ENCODE measurements at places on chromosomes 3 and 15.
A peak's percentile ranks its signal among the peaks of the same experiment; 100 is the strongest.

- DNase-seq = no peak
Measured at GRCh38 chr3:33624756-33625155, 93.3 kb downstream of the CLASP2 start.

DNA sequence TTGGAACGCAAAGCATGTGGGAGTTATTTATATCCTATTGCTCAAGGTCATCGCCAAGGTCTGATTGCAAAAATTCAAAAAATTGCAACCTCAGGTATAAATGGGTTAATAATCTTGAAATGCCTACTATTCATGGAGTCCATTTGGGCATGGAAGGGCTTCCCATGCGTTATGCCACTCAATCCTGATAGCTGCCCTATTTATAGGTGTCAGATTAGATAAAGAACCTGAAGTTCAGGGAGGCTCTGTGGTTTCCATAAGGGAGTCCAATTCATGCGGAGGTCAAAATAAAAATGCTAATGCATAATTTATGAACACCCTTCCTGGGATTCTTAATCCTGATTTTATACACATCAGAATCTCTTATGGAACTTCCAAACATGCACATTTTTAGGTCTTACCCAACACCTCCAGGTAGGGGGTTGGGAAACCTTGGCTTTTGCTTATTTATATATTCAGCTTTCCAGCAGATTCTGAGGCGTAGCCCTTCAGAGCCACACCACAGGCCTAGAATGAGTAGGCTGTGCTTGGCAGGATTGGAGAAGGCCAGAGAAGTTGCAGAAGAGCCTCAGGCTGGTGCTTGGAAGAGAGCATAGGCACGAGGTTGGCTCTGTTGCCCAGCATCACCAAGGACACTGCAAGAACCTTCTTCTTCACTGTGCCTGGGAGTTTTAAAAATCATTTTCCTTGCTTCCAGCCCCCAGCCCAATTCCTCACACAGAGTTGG lies 324.4 kb upstream of the CFAP20DC start:
- DNase-seq = no peak

DNA sequence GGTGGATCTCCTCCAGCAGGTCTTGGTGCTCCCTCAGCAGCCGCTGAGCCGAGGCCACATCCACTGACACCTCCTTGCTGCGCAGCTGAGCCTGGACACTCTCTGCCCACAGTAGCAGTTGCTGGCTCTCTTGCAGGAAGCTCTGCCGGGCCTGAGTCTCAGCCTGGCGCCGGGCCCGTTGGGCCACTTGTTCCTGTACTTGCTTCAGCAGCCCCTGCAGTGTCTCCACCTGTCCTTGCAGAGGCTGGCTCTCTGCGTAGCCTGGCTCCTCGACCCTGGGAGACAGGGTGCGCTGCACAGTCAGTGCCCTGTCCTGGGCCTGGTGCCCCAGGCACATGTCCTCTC lies 15.5 kb downstream of the SPTBN5 start:
- DNase-seq = no peak

DNA sequence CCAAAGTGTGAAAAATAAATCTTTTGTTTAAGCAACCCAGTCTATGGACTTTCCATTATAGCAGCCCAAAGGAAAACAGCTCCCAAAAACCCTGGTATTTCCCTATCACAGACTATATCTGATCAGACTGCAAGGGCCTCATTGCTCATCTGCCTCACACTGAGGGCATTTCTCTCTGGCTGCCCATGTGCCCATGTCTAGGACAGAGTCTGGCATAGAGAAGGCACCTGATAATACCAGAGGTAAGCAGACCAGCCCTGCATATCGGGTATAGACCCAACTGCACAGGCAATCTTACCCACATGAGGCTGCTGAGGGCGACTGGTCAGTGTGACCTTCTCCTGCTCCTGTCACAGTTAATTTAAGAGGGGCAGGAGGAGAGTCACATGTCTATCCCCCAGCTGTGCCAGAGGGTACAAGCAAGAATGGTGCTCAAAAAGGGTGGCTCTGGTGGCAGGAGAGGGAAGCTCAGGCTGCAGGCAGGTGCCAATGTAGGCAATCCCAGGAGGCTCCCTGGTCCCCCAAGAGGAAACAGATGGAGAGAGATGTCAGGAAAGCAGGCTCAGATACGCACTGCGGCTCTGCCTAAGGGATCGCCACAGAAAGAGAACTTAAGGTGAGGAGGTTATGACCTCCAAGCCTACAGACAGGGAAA lies 3.1 kb downstream of the CSRNP1 start:
- DNase-seq = no peak

DNA sequence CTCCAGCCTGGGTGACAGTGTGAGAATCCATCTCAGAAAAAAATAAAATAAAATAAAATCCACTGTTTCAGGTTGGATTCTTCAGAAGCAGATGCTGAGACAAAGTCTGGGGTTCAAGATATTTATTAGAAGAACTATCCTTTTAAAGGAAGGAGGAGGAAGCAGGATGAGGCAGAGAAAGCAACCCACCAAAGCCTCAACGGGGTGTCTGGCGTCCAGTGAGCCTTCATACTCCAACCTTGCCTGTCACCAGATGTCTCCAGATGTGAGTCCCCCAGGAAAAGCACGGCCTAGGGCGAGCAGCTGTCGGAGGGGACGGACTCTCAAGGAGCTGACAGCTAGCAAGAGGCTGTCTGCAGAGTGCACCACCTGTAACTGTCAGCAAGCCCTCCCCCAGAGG lies 37.3 kb downstream of the MB21D2 start:
- DNase-seq = no peak

GRCh38 chr3:36944641-36945270 lies at the start of gene TRANK1:
Gene TRANK1, minus strand, starts transcription at chr3:36945054. Its CDS starts 245 bp downstream, at chr3:36944809.
- DNase-seq = peak; percentile 62

GRCh38 chr3:32354362-32354778 lies 37.3 kb upstream of the CMTM7 start:
- DNase-seq = no peak

DNA sequence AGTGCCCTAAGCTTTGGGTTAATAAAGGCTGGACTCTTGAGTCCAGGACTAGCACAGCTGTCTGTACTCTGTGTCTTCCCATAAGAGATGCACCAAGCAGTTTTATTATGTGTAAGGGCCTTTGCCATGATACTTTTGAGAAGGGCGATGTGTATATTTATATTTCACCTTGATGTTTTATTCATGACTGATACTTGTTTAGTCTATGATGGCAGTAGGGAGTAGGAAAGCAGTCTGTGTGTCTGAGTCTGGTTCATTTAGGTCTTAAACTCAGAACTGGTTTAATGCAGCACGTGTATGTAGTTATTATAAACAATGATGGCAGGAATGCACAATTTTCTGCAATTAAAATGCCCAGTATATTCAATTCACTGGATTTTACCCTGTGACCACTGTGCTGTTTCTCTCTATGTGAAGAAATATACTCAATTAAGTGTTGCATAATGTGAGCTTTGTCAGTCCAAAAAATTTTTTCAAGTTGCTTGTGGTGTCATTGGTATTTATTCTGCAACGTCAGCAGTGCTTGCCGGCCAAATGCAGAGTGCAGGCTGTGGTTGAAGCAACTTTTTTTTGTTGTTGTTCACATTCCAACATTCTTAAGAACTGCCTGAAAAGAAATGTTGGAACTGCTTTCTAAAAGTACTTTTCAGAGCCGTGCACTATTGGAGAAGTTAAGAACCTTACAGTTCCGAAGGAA lies 423.7 kb upstream of the SEMA6D start:
- DNase-seq = no peak

- no peak for DNase-seq
Measured at GRCh38 chr3:513301-513700, 316.7 kb downstream of the CHL1 start.

DNA sequence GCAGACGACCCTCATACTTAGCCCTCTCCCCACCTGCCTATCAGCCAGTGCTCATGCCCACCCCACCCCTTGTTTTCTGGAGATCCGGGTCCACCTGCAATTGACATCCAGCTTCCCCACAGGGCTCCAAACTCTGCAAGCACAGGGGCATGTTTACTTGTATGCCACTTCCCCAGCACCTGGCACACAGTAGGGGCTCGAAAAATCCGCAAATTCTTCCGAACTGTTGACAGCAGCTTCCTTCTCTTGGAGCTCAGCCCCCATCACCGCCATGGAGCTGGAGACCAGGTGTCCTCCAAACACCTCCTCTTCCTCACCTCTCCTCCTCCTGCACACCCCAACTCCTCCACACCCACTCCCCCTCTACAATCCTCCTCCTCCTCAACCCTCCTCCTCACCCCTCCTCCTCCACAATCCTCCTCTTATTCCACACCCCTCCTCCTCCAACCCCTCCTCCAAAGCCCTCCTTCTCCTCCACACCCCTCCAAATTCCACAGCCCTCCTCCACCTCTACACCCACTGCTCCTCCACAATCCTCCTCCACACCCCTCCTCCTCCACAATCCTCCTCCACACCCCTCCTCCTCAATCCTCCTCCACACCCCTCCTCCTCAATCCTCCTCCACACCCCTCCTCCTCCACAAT lies 70.4 kb upstream of the BLM start:
- no peak for DNase-seq

GRCh38 chr15:55897560-55898336 lies 95.7 kb downstream of the NEDD4 start:
- DNase-seq = no peak

- DNase-seq = no peak
Measured at GRCh38 chr15:67335534-67336222, 81.1 kb downstream of the IQCH start.

DNA sequence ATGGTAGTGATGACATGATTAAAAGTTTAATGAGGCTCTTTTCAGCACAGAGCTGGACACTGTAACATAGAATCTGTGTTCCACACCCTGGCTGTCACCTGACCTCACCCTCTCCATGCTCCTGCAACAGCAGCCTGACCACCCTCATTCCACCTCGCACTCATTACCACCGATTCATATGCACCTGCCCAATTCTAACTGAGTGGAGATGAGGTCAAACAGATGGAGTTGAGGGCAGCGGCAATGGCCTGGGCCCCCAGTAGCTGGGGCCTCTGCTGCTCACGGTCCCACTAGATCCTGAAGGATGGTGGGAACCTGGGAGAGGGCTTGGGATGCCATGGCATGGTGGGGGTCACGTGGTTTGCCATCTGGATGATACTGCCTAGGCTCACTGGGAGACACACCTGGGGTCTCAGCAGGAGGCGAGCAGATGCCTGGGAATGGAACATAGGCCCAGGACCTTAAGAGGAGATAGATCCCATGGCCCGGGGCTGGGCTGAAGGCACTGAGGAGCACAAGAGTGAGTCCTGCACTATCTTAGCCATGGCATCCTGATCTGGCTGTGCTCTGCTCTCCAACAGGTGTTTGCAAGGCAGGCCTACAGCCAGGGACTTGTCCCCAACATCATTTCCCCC lies 1.3 kb downstream of the SCN5A start:
- no peak for DNase-seq

- DNase-seq = no peak
Measured at GRCh38 chr15:39154227-39154638, 426.6 kb upstream of the THBS1 start.

- no peak for DNase-seq
Measured at GRCh38 chr3:16441371-16441875, 72.1 kb downstream of the RFTN1 start.

- DNase-seq = no peak
Measured at GRCh38 chr3:46059432-46059831, 32.1 kb upstream of the XCR1 start.

- DNase-seq = no peak
Measured at GRCh38 chr3:116048991-116049390, 396.3 kb downstream of the LSAMP start.

DNA sequence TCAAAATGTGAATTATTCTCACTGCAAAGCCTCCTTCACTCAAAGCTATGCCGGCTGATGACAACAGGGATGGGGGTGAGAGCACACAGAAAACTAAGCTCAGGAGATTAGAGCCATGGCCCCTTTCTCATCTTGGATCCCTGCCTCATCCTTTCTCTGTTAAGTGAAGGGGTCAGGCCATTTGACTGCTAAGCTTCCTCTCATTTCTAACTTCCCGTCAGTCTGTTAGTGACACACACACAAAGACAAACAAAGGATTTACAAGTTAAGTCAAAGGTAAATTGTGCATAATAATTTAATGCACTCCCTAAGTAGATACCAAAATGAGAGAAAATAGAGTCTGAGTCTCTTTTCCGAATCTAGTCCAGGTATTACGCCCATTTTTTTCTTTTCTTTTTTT lies 1.2 kb downstream of the SS18L2 start:
- DNase-seq = no peak

DNA sequence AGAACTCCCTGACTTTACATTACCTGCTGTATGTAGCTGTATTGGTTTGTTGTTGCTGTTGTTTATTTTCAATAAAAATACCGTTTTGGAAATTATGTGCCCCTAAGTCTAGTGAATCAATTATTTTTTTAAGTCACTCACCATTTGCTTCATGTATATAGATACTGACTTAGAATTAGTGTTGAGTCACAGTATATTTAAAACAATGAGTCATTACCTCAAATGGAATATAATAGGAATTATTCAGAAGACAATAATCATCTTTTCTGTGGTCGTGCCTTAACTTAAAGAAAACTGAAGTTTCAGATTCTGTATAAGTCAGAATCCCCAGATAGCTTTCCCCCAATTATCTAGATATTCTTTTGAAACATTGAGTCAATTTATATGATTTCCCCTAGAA lies 21.0 kb upstream of the ALDH1A2 start:
- DNase-seq = no peak

- DNase-seq = no peak
Measured at GRCh38 chr15:70306081-70306480, 208.4 kb upstream of the TLE3 start.

- no peak for DNase-seq
Measured at GRCh38 chr3:16885593-16886302, 993 bp downstream of the PLCL2 start.

DNA sequence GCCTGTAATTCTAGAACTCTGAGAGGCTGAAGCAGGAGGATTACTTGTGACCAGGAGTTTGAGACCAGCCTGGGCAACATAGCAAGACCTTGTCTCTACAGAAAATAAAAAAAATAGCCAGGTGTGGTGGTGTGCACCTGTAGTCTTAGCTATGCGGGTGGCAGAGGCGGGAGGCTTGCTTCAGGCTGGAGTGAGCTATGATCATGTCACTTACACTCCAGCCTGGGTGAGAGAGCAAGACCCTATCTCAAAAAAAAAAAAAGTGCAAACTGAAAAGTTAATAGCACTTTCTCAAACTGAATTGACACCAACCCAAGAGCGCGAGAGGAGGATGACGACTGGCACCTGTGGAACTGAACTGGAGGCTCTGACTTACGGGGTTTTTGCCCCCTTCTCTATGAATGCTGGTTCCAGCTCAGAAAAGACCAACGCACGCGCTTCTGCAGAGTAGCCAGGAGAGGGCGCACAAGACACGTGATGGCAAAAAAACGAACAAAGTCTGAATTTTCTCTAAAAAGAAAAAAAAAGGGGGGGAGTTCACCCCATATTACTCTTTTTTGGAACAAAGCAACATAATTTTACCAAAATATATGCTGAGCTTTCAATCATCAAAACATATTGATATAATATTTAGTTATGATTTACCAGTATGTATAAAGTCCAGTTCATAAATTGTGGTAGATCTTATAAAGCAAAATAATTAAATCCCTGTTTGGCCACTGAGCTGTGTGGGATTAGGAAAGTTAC lies 23.7 kb downstream of the CFAP92 start:
- peak; percentile 33 for DNase-seq

- DNase-seq = peak; percentile 10
Measured at GRCh38 chr3:197736010-197736490, 654 bp downstream of the RUBCN start.

- no peak for DNase-seq
Measured at GRCh38 chr3:37997342-37997741, 6.8 kb downstream of the VILL start.
